ENCODE measurements at places on chromosomes 1 and 21. TPM values are rescaled to one million over a fixed set of nuclear protein-coding genes. Genes with fewer than 3 reads are reported as not detected.

DNA sequence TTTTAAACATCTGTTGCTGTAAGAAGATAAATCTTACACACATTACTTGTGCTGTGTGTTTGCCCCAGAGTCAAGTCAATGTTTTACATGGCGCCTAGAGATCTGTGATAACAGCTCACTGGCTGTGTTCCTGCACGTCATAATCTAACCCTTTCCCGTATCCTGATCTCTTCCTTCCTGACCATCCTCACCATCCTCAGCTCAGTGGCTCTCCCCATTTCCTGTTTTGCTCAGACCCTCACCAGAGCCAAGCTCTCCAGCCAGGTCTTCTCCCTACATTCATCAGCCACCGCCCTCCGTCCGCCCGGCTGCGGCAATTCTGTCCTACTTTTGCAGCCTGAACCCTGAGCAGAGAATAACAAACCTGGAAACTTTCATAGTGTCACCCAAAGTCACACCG, 824.7 kb downstream of the USP25 start:
- H3K36me3 ChIP-seq = peaks cover 3% of the 10 kb centered on the region
- no peak overlapping the region for H3K4me3 ChIP-seq
- peak; percentile 36 for DNase-seq

DNA sequence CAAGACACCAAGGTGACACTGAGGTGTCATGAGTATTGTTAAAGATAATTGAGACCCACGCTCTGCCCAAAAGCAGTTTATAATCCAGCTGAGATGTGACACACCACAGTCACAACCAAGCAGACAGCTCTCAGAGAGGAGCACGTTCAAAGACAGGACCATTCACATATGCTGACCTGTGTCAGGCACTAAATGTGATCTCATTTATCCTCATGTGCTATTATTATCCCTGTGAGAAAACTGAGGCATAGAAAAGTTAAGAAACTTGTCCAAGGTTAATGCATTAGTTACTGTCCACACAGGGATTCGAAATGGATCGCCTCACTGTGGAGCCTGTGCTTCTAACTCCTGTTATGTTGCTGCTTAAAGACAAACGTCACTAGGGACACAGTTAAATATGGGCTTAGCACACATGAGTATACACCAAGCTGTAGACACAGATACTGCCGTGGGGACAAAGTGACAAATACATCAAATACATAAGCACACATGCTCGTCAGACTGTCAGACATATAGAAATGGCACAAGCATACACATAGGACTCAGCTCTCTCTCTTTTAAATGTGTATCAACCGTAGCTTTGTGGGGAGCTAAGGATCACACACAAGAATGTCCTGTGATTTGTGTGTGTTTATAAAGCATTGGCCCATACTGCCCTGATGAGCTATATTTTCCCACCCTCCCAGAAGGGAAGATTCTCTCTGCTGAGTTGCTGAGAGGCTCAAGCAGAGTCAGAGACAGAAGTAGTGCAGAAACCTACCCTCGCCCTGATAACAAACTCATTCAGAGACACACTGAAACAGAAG, 3.5 kb upstream of the IGSF8 start:
- H3K27ac ChIP-seq = peak overlapping the region; percentile 95
- no peak overlapping the region for H3K4me3 ChIP-seq
- no peak for DNase-seq
- peaks cover 55% of the 10 kb centered on the region for H3K4me1 ChIP-seq
- no peaks in the 10 kb centered on the region for H3K27me3 ChIP-seq

- no peaks in the 10 kb centered on the region for H3K4me1 ChIP-seq
- H3K4me3 ChIP-seq = no peak overlapping the region
- no peaks in the 10 kb centered on the region for H3K27me3 ChIP-seq
- H3K27ac ChIP-seq = no peak overlapping the region
- DNase-seq = no peak
Observed at GRCh38 chr1:88228114-88228513, 456.0 kb upstream of the PKN2 start.

GRCh38 chr21:33367309-33367973, 35.8 kb upstream of the IFNGR2 start:
- peaks cover under 1% of the 10 kb centered on the region for H3K4me1 ChIP-seq
- no peaks in the 10 kb centered on the region for H3K36me3 ChIP-seq
- H3K27ac ChIP-seq = no peak overlapping the region
- no peak overlapping the region for H3K4me3 ChIP-seq
- DNase-seq = no peak

- DNase-seq = no peak
- no peaks in the 10 kb centered on the region for H3K27me3 ChIP-seq
- peaks cover 6% of the 10 kb centered on the region for H3K4me1 ChIP-seq
- no peaks in the 10 kb centered on the region for H3K36me3 ChIP-seq
- no peak overlapping the region for H3K27ac ChIP-seq
- H3K4me3 ChIP-seq = no peak overlapping the region
Observed at GRCh38 chr1:6093071-6093470, 47.4 kb downstream of the KCNAB2 start.

DNA sequence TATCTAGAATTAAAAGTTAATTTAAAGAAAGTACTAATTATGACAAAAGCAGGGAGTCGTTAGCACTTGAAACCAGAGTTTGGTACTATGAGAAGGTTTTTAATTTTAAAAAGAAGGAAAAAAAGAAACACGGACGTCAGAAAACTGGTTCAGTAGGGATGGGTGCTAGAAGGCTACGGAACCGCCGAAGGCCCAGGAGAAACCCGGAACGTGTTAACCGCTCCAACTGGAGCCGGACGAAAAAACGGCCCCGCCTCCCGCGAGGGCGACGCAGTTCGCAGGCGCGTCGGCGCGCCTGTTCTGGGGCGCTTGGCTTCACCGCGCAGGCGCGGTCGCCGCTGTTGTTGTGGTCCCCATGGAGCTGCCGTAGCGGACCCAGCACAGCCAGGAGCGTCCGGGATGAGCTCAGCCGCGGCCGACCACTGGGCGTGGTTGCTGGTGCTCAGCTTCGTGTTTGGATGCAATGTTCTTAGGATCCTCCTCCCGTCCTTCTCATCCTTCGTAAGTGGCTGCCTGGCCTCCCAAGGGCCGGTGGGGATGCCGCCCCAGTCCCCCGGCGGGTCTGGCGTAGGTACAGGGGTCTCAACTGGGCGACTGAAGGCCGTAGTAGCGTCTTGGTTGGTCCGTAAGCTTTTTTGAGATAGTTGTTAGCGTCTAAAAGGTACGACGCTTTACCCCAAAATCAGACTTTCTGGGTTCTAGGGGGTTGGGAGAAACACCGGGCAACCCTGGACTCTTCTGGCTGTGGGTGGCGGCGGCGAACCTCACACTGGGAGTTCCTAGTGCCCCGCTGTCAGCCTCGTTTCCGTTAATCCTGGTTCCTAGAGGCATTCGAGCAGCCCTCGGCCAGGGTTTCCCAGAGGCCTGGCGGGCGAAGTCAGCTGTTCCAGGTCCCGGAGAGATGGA, 31.4 kb upstream of the HMGN1 start:
- peak overlapping the region; percentile 88 for H3K4me3 ChIP-seq
- peak overlapping the region; percentile 93 for H3K27ac ChIP-seq
- H3K4me1 ChIP-seq = peaks cover 24% of the 10 kb centered on the region
- no peaks in the 10 kb centered on the region for H3K36me3 ChIP-seq
- H3K27me3 ChIP-seq = no peaks in the 10 kb centered on the region
- DNase-seq = peak; percentile 97

- no peak overlapping the region for H3K4me3 ChIP-seq
- DNase-seq = no peak
- no peaks in the 10 kb centered on the region for H3K36me3 ChIP-seq
- peak overlapping the region; percentile 85 for H3K27ac ChIP-seq
- no peaks in the 10 kb centered on the region for H3K27me3 ChIP-seq
Observed at GRCh38 chr1:23575226-23575810, 16.0 kb upstream of the ID3 start.

DNA sequence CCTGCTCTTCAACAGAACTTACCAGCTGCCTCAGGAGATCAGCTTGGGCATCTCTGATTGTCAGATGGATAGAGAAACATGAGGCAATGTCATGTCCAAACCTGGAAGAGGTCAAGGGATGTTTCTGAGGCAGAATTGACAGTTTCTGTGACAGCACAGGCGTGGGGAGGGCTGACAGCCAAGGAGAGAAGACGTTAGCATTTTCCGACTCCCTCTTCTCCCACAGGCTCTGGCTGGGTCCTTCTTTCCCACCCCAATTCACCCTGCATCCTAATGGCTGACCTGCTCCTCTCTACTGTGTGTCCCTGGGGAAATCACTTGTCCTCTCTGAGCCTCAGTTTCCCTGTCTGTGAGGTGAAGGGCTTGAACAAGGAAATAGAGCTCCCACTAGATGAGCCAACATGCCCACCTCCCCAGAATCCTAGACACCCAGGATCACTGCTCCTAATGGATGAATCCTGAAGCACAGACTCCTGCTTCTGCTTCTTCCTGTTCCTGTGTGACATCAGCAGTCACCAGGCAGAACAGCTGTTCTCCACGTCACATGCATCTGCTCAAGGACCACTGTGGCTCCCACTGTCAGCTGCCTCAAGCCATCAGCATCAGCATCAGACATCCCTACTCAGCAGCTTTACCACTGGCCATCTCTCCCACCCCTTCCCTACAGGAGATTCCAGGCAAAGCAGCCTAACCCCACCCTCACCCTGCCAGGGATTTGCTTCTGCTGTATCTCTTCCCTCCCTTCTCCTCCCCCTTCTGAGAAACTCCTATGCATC, 408.0 kb downstream of the MATN1 start:
- no peak overlapping the region for H3K27ac ChIP-seq
- H3K4me1 ChIP-seq = no peaks in the 10 kb centered on the region
- no peak for DNase-seq
- H3K4me3 ChIP-seq = no peak overlapping the region
- H3K27me3 ChIP-seq = peaks cover 93% of the 10 kb centered on the region
- no peaks in the 10 kb centered on the region for H3K36me3 ChIP-seq

GRCh38 chr1:85453640-85454194, 11.2 kb downstream of the DDAH1 start:
- no peaks in the 10 kb centered on the region for H3K27me3 ChIP-seq
- DNase-seq = no peak
- no peaks in the 10 kb centered on the region for H3K36me3 ChIP-seq
- H3K4me1 ChIP-seq = peaks cover 12% of the 10 kb centered on the region
- H3K4me3 ChIP-seq = no peak overlapping the region

DNA sequence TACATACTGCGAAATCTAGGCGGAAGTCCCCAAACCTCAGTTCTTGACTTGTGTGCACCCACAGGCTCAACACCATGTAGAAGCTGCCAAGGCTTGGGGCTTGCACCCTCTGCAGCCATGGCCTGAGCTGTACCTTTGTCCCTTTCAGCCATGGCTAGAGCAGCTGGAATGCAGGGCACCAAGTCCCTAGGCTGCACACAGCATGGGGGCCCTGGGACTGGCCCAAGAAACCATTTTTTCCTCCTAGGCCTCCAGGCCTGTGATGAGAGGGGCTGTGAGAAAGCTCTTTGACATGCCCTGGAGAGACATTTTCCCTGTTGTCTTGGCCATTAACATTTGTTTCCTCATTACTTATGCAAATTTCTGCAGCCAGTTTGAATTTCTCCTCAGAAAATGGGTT, 1.5 kb upstream of the PRSS38 start:
- H3K27me3 ChIP-seq = no peaks in the 10 kb centered on the region
- H3K36me3 ChIP-seq = no peaks in the 10 kb centered on the region
- H3K4me1 ChIP-seq = no peaks in the 10 kb centered on the region
- DNase-seq = no peak

DNA sequence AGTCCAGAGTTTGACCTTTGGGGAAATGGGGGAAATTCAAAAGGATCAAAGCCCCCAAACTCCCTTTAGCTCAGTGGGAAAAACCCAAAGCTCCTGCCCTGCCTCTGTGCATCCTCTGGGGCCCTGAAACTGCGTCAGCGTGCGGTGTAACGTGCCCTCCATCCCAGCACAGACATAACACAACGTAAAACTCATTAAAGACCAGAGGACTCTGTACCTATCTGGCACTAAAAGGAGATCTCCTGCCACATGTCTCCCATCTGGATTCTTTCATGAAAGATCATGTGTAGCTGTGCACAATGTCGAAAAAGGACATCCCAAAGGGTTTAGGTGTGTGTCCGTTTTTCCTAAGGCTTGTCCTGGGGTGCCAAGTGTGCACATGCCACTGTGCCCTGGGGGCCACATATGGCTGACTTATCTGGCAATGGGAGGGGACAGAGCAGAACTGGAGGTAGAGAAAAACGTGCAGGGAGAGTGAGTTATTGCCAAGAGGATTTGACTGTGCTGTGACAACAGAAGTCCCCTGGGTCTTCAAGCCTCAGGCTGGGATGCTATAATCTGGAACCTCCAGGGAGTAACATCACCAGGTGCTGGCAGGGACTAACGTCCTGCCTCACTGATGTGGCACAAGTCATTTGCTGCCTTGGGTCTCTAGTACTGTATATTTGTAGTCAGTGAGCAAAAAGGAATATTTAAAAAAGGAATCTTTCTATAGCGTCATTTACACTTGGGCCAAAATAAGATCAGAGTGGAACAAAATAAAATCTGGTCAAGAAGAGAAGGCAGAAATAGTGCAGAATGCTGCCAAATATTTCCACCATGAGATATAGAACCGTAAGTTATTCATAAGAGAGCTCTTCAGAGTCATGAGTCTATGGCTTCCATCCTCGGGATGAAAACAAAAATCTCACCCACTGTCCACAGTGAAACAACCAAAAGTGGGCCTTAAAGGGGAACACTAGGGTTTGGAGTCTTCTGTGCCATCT, 52.3 kb downstream of the ITPKB start:
- H3K27ac ChIP-seq = peak overlapping the region; percentile 73
- H3K4me3 ChIP-seq = no peak overlapping the region
- no peak for DNase-seq
- no peaks in the 10 kb centered on the region for H3K27me3 ChIP-seq

GRCh38 chr1:63322114-63322943, at the start of gene FOXD3:
FOXD3 (plus strand) TSS chr1:63322567; CDS start chr1:63323059, 492 bp downstream.
- no peaks in the 10 kb centered on the region for H3K36me3 ChIP-seq
- H3K27ac ChIP-seq = peak within 1 kb of the TSS; percentile 39
- H3K4me3 ChIP-seq = peak within 1 kb of the TSS; percentile 65
- peaks cover 48% of the 10 kb centered on the region for H3K4me1 ChIP-seq
- peaks cover 100% of the 10 kb centered on the region for H3K27me3 ChIP-seq
- DNase-seq = peak; percentile 52

GRCh38 chr1:85806236-85806965, 98.2 kb upstream of the ZNHIT6 start:
- H3K27ac ChIP-seq = no peak overlapping the region
- H3K27me3 ChIP-seq = no peaks in the 10 kb centered on the region
- H3K4me3 ChIP-seq = no peak overlapping the region
- no peaks in the 10 kb centered on the region for H3K36me3 ChIP-seq

FTCD gene
- 2.2 TPM for total RNA-seq

TNN gene
- not detected for total RNA-seq

ANXA9 gene
- total RNA-seq = 0.14 TPM

PTAFR gene
- total RNA-seq = 1.5 TPM

OR2M5 gene
- not detected for total RNA-seq

SRP9 gene
- 205 TPM for total RNA-seq

CLIC6 gene
- total RNA-seq = 11.2 TPM

COL8A2 gene
- total RNA-seq = 1.2 TPM

HSF2BP gene
- total RNA-seq = 0.16 TPM

KRTAP19-5 gene
- total RNA-seq = not detected
